ENCODE measurements at places on chromosomes 6 and 20.
A peak's percentile ranks its signal among the peaks of the same experiment; 100 is the strongest.

GRCh38 chr6:126672649-126673048 is 332.7 kb downstream of the CENPW start:
- DNase-seq, result no peak

DNA sequence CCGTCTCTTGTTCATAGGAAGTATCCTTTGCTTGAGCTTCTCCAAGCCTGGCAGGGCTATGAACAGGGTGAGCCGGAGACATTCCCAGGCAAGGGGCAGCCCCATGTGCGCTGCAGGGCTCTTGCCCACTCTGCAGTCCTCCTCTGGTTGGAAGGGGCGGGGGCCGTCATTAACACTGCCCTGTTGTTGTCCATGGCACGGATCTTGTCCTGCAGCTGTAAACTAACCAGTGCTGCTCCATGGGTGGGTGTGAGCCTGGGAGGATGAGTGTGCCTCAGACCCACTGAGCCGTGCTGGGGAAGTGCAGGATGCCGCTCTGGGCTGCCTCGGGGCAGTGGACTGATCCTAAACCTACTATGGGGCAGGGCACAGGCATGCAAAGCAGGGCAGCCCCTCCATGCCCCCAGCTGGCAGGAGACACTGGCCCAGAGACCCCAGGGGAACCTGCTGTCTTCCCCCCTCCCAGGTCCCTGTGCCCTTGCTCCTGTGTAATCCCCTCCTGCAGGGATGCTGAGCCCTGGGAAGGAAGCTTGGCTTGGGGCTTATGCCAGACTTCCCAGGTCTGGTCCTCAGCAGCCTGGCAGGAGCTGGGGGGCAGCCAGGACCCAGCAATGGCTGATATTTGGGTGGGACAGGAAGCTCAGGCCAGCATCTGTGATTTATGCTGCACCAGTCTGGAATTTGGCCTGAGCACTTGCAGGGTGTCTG is 8.5 kb downstream of the EBF4 start:
- DNase-seq, result no peak

GRCh38 chr6:27608916-27609883 is 136.3 kb upstream of the ZNF184 start:
- peak; percentile 16 for DNase-seq

DNA sequence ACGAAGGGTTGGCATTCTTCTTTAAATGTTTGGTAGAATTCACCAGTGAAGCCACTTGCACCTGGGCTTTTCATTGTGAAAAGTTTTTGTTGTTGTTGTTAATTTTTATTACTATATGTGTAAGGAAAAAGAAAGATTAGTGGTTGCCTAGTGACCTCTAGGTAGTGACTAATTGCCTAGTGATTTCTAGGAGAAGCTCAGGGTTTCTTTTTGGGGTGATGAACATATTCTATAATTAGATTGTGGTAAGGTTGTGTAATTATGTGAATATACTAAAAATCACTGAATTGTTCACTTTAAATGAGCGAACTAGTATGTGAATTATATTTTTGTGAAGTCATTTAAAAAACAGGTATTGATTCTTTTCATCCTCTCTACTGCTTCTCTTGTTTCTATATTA is 123.8 kb upstream of the TMEM170B start:
- DNase-seq, result no peak

- DNase-seq, result no peak
Measured at GRCh38 chr6:16316741-16317251, 78.4 kb downstream of the GMPR start.

DNA sequence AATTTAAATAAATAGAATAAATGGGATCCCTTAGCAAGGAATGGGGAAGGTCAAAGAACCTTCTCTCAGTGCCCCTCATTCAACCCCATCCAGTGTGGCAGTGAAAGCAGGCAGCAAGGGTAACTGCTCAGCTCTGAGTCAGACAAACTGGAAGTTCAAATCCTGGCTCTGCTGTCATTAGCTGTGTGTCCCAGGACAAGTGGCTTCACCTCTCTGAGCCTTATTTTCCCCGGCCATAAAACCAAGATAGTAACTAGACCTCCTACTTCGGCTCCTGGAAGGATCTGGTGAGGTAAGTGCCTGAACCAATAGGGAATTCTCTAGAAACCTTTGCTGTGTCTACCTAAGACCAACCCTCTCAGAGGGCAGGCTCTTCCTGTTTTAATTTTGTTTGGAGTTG is 4.1 kb downstream of the GHRH start:
- DNase-seq, result no peak

- peak; percentile 41 for DNase-seq
Measured at GRCh38 chr20:33209789-33210188, 7.4 kb upstream of the BPIFA3 start.

GRCh38 chr6:149951626-149952025 is 9.8 kb downstream of the ULBP2 start:
- DNase-seq, result no peak

GRCh38 chr6:42506070-42506469 is 54.3 kb upstream of the TRERF1 start:
- no peak for DNase-seq

GRCh38 chr20:38123021-38123587 is 42.0 kb downstream of the TGM2 start:
- DNase-seq, result peak; percentile 31

DNA sequence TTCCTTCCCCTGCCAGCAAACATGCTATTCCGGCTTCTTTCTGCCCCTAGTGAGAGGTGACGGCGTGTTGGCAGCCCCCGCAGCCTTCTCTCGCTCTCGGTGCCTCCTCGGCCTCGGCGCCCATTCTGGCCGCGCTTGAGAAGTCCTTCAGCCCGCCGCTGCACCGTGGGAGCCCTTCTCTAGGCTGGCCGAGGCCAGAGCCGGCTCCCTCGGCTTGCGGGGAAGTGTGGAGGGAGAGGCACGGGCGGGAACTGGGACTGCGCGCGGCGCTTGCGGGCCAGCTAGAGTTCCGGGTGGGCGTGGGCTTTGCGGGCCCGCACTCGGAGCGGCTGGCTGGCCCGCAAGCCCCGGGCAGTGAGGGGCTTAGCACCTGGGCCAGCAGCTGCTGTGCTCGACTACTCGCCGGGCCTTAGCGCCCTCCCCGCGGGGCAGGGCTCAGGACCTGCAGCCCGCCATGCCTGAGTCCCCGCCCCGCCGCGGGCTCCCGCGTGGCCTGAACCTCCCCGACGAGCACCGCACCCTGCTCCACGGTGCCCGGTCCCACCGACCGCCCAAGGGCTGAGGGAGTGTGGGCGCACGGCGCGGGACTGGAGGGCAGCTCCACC is 20.0 kb upstream of the PXDC1 start:
- no peak for DNase-seq

DNA sequence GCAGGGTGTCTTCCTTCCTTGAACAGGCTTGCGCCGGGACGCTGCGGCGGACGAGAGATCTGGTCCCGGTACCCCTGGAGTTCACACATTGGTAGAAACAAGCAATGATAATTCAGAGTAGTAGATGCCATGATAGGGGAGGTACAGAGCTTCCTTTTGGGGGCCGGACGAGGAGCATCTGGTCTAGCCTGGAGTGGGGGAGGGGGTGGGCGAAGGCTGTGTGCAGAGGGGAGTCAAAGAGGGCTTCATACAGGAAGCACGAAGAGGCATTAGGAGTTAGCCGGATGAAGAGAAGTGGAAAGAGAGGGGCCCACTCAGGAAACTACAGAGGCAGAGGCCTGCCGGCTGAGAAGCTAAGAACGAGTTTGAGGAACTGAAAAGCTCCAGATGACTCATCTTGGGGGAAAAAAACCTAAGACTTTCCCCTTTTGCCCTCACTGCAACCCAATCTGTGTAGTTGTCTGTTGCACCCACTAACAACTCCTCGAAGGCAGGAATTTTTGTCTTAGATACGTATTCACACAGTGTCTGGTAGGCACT is 611 bp downstream of the CNPY3 start:
- DNase-seq, result peak; percentile 57

- DNase-seq, result no peak
Measured at GRCh38 chr6:15037253-15037652, 208.6 kb upstream of the JARID2 start.

DNA sequence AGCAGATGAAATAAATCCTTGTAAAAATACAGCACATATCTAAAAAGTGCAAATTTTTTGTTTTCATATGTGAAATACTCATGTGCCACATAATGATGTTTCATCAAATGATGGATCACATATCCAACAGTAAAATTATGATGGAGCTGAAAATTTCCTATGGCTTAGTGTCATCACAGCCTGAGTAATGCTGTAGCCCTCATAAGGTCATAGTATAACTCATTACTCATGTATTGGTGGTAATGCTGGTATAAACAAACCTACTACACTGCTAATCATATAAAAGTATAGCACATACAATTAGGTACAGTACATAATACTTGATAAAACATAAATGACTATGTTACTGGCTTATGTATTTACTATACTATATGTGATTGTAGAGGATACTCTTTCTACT is 12.9 kb downstream of the TSPYL1 start:
- DNase-seq, result peak; percentile 7

GRCh38 chr6:80382811-80383210 is 276.3 kb downstream of the BCKDHB start:
- no peak for DNase-seq

GRCh38 chr6:83055366-83055964 is 10.2 kb downstream of the UBE3D start:
- peak; percentile 19 for DNase-seq

- DNase-seq, result no peak
Measured at GRCh38 chr6:136523196-136523595, 27.0 kb downstream of the MAP7 start.

DNA sequence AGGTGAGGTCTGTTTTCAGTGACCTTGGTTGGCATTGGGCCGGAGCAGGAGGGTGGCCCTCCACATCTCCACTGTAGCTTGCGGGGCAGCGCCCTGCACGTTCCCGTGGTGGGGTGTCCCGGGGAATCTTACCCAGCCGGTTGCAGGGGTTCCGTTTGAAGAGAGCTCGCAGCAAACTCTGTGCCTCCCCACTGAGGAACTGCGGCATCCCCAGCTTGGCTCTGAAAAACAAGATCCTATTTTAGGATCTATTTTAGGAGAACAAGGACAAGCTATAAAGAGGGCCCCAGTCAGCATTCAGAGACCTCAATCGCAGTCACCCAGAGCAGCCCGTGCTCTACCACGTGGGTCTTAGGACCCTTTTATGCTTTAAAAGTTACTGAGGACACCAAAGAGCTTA is 97.8 kb downstream of the RAMACL start:
- no peak for DNase-seq

DNA sequence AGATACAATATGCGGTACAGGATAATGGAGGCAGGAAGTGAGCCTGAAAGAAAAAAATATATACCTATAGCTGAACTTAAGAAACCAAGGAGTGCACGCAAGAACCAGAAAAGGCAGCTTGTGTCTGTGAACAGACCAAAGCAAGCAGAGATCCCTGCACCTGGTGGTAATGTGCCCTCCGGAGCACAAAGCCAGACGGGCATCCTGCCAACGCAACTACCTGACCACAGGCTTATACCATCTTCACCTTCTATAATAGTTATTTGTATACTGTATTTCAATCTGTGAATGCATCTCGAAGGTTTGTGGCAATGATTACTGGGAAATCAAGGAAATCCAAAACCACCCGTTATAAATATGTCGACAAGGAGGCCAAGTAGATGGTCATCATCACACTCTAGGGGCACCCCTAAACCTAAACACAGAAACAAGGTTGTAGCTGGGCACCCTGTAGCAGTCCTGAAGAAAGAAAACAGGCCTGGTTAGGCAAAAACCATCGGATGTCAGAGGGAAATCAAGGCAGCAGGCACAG is 801 bp downstream of the FBXL4 start:
- DNase-seq, result no peak

GRCh38 chr6:107709341-107709740 is 114.8 kb downstream of the SCML4 start:
- DNase-seq, result no peak

DNA sequence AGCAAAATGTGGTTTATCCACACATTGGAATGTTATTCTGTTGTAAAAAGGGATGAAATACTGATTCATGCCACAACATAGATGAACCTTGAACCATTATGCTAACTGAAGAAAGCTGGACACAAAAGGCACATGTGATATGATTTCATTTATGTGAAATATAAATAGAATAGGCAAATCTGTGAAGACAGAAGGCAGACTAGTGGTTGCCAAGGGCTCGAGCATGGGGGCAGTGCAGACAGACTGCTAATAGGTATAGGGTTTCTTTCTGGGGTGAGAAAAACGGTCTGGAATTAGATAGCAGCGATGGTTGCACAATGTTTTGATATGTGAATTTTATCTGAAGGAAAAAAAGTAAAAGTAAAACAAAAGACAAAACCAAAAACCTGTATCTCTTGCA is 54.6 kb upstream of the FNDC1 start:
- no peak for DNase-seq

DNA sequence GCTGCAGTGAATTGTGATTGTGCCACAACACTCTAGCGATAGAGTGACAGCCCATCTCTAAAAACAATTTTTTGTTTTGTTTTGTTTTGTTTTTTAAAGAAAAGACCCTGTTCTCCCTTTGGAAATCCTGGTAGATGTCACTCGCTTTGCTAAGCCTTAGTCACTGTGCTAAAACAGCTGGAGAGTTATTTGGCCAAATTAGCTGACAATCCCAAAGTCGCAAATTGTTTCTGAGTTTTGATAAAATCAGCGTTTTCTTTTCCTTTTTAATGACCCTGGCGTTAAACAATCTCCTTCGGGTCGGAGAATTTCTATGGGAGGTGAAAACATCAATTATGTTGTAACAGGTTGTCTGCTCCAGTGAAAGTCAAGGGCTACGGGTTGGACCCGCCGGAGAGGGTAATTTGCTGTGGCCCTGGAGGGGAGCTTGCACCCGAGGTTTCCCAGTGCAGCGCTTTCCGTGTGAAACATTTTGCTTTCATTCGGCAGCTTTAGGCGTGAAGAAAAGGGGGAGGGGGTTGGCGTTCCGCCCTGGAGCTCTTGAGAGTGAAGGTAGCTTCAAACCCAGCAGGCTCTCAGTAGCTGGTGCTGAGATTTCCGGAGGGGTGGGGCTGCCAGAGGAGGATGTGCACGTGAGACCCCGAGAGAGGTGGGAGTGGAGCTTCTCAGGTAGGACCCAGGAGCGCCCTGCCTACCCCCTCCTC is 296.6 kb downstream of the PHACTR1 start:
- DNase-seq, result no peak

DNA sequence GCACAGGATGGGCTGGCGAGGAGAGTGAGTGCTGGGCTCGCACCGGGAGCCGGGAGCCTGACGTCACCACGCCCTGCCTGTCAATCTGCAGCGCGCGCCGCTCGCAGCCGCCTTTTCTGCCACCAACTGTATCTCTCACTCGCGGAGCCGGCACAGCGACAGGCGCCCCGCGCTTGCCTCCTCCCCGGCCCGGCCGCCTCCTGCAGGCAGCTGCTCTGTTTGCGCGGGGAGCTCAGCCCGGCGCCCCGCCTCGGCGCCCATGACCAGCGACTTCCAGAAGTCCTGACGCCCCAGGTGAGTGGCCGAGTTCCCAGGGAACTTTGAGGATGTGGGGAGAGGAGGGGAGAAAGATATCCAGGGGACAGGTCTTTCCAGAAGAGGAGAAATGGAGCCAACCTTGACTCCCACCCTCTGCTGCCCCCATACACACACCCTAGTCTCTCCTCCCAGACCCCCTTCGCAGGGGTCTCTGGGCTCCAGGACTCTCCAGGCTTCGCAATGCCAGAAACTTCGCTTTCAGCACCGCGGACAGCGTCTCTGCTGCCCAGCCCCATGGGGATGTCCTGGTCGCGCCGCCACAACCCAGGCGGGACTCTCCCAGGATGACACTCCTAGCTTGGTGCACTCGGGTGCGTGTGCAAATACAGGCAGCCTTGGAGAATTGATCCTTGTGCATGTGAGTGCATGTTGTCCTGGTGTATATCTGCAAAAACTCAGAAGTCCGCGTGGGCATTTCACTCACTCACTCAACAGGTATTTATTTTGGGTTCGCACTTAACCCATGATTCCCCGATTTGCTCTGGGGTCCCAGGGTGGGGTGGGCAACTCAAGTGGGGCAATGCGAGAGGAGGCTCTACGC is at the start of gene GPR6:
Gene GPR6, plus strand, starts transcription at position 138 of the 859 bp plus-strand sequence. CDS start 802 bp downstream, outside the sequence.
- DNase-seq, result no peak

Measured in amniotic stem cell (primary cell).